ENCODE measurements at places on chromosomes 2 and 18.
A peak's percentile ranks its signal among the peaks of the same experiment; 100 is the strongest.

DNA sequence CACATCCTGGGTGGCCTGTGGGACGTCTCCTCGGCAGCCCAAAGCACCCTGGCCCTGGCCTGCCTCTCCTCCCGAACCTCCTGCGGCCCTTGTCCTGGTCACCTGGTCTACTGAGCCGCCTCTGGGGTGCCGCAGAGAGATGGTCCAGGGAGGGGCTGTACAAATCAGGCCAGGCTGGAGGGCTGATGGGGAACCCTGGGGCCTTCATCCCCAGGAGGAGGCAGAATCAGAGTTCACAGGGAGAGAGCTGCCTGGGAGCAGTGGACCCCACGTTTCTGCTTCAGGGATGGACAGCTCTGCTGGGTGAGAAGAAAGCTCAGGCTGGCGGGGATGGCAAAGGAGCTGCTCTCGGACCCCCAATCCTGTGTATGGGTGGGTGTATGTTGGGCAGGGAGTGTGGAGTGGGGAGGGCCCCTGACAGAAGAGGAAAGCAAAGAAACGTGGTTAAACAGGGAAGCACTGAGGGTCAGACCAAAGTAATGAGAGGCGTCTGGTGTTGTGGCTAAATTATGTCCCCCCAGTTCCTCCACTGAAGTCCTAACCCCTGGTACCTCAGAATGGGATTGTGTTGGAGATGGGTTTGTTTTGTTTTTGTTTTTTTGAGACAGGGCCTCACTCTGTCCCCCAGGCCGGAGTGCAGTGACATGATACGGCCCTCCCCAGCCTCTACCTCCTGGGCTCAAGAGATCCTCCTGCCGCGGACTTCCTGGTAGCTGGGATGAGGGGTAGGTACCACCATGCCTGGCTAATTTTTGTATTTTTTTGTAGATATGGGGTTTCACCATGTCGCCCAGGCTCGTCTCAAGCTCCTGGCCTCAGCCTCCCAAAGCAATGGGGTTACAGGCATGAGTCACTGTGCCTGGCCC is 73.4 kb upstream of the SMAD7 start:
- DNase-seq = no peak

GRCh38 chr2:65605058-65605742 is 172.8 kb upstream of the SPRED2 start:
- no peak for DNase-seq

- DNase-seq = no peak
Observed at GRCh38 chr18:51621113-51621863, 423.8 kb upstream of the MEX3C start.

- DNase-seq = no peak
Observed at GRCh38 chr18:6004119-6004518, 108.8 kb upstream of the TMEM200C start.

DNA sequence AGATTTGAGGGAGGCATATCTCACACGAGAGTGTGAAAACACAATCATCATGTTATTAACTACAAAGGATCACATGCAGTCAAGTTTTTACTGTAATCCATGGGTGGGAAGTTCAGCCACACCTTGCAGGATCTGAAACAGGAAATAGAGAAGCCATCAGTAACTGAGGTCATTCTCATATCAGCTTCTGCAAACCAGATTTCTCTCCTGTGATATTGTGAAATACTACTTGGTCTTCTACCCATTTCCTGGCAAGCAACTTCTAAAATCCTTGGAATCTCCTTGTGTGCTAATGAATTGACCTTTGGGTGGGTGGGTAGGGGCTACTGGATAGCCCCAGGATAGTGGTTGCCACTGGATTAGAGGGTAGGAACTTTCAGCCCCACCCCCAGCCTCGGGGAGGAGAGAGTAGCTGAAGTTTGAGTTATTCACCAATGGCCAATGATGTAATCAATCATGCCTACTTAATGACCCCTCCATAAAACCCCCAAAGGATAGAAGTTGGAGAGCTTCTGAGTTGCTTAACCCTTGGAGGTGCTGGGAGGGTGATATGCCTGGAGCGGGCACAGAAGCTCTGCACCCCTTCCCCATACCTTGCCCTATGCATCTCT is 25.6 kb upstream of the TGIF1 start:
- DNase-seq = no peak

- no peak for DNase-seq
Observed at GRCh38 chr2:151177756-151178155, 83.9 kb downstream of the RBM43 start.

- DNase-seq = no peak
Observed at GRCh38 chr2:227029426-227030105, 134.4 kb downstream of the COL4A4 start.

DNA sequence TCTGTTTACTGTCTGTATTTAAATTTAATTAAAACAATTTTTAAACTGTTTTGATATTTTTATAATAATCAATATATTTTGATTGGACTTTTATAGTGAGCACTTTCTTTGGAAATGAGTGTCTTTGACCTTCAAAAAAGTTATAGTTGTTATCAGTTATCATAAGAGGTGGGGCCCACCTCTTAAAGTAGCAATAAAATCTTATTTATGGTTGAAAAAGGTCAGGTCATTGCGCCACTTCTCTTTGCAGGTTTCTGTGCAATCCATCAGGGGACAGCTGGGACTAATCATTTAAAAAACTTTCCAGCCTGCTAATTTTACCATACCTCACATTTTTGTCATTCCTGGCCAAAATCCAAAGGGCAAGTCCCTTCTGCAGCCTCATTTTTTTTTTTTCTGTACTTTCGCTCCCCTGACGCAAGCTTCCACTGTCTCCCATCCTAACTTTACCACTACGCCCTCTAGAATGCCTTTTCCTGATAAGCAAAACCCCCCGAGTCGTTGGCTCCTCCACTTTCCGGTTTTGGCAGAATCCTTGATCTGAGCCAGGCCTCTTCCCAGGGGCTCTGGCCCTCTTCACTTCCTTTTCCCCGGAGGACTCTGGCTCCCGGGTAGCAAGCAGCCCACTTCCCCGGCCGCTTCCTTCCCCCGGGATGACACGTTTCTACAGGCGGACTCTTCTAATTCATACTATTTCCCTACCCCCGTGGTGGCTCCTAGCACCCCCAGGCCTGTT is 1.1 kb upstream of the SEH1L start:
- no peak for DNase-seq

- no peak for DNase-seq
Observed at GRCh38 chr2:60569680-60570111, 16.2 kb upstream of the BCL11A start.

GRCh38 chr2:42095923-42096408 is 48.1 kb downstream of the PKDCC start:
- peak; percentile 76 for DNase-seq

DNA sequence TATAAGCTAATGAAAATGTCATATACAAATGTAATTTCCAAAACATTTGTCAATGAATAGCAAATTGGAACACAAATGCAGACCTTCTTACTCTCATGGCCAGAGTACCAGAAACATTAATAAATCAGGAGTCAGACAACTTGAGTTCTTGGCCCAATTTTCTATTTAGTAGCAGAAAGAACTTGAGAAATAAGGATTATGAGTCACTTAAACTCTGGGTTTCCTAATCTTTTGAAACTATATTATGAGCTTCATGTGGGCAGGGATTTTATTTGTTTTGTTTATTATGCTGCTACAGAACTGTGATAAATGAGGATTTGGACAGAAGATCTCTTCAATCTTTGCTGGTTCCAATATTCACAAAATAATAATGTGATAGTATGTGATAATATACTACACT is 686.7 kb downstream of the NR4A2 start:
- DNase-seq = no peak

GRCh38 chr18:77124452-77124922 is 8.1 kb downstream of the MBP start:
- peak; percentile 53 for DNase-seq

- no peak for DNase-seq
Observed at GRCh38 chr2:185127412-185127811, 529.1 kb downstream of the ZNF804A start.

- DNase-seq = no peak
Observed at GRCh38 chr2:84388921-84389490, 70.1 kb downstream of the SUCLG1 start.

- DNase-seq = no peak
Observed at GRCh38 chr2:159051133-159051532, 82.7 kb downstream of the TANC1 start.

- no peak for DNase-seq
Observed at GRCh38 chr18:65352186-65352585, 398.6 kb upstream of the CDH7 start.

- DNase-seq = no peak
Observed at GRCh38 chr18:48994044-48994651, 43.4 kb upstream of the SMAD7 start.

DNA sequence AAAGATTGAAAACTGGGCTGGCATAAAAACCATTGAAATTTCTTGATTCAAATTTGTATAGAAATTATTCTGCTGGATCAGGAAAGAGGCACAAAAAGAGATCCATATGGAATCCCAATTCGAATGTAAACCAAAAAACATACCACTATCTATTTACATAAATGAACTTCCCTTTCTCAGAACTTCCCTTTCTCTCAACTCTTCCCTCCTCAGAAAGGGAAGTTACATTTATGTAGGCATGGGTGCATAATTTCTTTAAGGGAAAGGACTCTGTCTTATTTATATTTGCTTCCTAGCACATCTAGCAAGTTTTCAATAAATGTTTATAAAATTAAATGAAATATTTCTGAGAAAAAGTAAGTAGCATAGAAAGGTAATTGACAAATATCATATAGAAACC is 398.1 kb upstream of the ATP5MC3 start:
- DNase-seq = no peak

DNA sequence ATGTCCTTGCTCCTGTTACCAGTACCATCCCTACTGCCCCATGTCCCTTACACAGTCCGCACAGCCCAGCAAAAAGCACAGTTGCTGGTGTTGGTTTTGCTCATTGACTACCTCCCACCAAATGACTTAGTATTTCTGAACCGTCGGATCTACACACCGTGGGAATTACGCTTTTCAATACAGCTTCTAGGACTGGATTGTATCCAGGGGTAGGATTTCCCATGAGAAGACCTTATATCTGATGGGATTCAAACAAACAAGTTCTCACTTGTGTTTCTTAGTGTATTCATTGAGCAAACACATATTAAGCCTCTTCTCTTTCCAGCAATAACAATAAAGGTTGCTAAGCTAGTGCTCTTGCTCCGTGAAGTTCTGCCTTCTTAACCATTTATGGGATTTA is 25.8 kb downstream of the TRAPPC12 start:
- no peak for DNase-seq

DNA sequence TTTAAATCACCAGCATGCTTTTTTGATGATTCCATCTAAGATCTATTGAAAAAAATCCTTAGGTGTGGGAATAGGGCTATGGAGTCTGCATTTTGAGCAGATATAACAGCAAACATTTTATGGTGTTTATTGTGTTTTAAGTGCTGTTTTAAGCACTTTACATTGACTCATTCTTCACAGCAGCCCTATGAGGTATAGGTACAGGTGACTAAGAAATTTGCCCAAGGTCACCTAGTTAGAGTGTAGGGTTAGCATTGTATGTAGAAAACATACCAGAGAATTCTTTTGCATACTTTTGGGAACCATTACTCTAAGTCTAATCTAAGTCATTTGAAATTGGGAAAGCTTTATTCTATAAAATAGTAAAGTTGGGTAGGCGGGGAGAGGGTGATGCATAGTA is 31.3 kb downstream of the PPM1B start:
- DNase-seq = no peak

DNA sequence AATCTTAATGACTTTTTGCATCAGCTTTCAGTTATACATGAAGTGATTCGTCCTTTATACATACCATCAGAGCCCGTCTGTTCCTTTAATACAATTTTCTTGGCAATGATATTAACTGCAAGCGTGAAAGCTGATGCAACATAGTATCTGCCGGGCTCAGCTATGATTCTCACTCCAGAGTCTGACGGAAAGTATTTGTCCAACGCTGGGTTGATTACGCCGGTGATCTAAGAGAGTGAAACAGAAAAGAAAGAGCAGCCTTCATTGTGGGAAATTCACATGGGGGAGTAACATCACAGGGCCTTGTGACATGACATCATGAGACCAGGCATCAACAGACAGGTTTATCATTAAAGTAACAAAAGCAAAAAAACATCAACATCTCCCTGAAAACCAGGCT is 6.2 kb downstream of the ODC1 start:
- no peak for DNase-seq

DNA sequence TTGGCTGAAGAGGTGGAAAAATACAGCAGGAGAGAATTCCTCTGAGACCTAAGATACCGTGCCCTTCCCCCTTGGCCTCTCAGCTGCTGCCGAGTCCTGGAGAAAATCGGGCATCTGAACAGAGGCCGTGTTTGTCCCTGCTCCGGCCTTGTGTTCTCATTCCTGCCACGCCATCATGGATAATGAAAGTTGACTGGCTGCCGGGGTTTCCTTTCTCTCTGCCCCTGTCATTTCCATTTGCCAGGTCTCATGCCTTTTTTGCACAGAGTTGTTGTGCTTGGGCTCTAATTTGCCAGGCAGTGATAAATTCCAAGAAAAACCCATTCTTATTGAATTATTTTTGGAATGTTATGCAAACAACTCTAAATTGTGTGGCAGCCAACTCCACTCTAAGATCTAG is 496.9 kb upstream of the TNP1 start:
- DNase-seq = no peak

DNA sequence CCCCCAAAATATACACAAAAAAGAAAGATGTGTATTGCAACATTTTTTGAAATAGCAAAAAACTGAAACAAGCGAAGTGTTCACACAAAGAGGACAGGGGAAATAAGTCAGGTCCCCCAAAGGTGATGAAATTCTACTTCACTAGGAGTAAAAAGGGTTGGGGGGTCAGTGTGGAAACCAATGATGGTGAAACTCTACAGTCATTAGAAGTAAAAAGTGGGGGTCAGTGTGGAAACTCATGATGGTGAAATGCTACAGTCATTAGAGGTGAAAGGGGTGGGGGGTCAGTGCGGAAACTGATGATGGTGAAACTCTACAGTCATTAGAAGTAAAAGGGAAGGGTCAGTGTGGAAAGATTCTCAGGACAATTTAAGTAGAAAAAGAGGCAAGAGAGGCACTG is 298.2 kb downstream of the EIPR1 start:
- DNase-seq = no peak

DNA sequence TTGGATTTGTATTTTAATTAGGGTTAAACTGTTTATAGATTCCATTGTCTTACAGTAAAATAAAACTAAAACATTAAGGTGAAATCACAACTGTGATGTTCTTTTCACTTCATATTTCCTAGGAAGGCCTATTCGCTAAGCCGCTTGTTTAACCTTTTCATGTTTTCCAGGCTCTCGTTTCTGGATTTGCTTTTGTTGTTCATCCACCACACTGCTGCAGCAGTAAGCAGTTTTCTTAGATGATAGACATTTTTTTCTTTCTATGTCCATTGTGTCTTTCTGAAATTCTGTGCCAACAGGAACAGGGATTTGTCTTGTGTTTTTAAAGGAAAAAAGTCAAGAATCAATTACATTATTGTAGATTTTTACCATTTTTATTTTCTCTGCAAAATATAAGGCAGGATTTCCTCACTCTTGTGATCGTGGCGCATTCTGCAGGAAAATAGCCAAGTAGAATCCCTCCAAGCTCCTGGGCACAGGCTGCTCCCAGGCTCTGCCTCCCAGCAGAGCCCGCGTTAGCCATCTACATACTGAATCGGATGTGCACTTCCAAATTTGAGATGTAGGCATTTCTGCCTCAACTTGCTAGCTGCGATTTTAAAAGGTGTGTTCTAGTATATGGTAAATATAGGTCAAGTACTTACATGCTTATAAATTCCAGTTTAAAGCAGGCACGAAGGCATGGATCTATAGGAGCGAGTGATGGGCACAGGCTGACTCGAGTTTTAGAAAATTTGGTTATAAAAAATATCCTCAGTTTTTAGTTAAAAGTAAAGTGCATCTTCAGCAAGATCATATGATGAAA is 10.2 kb downstream of the TSHZ1 start:
- no peak for DNase-seq

Data from activated T-cell treated with anti-CD3 and anti-CD28 coated beads, Interleukin-2, amount 50 U/mL, for 1 hour (primary cell).